ENCODE measurements at places on chromosomes 5 and 9. TPM values are rescaled to one million over a fixed set of nuclear protein-coding genes. Genes with fewer than 3 reads are reported as not detected.

DNA sequence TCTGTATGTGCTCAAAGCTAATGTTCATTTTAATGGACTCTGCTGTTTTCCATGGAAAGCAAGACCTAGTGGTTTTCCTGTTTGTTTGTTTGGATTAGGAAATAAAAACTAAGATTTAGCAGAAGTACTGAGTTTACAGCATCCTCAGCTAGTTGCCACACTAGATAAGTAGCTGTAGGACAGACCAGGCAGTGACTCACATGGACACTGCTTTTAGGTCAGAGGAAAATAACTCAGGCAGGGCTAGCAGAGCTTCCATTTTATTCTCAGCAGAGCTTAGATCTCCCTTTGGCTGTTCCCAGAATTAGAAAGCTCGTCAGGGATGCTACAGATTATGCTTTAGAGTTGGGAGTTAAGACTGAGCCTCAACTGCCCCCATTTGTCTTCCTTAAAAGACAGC is 204.4 kb downstream of the SH3GL2 start:
- no peak overlapping the region for H3K4me3 ChIP-seq
- no peak for DNase-seq
- no peak overlapping the region for H3K27ac ChIP-seq
- no peaks in the 10 kb centered on the region for H3K4me1 ChIP-seq
- H3K27me3 ChIP-seq = no peaks in the 10 kb centered on the region

DNA sequence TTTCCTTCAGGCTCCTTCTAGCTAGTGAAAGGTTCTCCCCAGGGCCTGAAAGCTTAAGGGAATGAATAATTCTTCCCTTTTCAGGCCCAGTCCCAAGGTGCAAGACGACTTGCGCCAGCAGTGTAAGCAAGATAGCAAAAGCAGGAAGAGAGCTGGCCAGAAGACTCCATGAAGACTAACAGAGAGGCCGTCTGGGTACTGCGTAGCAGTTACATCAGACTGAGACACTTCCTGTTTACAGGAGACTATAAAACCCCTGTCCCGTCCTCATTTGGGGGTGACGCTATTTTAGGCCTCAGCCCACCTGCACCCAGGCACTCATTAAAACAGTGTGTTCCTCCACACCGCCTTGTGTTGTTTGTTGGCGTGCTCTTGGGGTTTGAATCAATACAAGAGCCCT is 90.7 kb upstream of the MOCS2 start:
- H3K27ac ChIP-seq = no peak overlapping the region
- DNase-seq = no peak
- no peaks in the 10 kb centered on the region for H3K27me3 ChIP-seq
- H3K36me3 ChIP-seq = no peaks in the 10 kb centered on the region
- H3K4me1 ChIP-seq = no peaks in the 10 kb centered on the region

- peaks cover 4% of the 10 kb centered on the region for H3K4me1 ChIP-seq
- no peak overlapping the region for H3K27ac ChIP-seq
- peaks cover 19% of the 10 kb centered on the region for H3K27me3 ChIP-seq
- H3K36me3 ChIP-seq = no peaks in the 10 kb centered on the region
Measured at GRCh38 chr9:112925058-112925641, 34.5 kb upstream of the SLC46A2 start.

Gene CWC27
- 38.1 TPM for total RNA-seq

Gene EDIL3
- not detected for total RNA-seq

Gene GARNL3
- 3.8 TPM for total RNA-seq
